ENCODE measurements at places on chromosomes 11 and 22.

GRCh38 chr11:95925011-95925410 lies 1.1 kb upstream of the MTMR2 start:
- DNase-seq, result no peak

DNA sequence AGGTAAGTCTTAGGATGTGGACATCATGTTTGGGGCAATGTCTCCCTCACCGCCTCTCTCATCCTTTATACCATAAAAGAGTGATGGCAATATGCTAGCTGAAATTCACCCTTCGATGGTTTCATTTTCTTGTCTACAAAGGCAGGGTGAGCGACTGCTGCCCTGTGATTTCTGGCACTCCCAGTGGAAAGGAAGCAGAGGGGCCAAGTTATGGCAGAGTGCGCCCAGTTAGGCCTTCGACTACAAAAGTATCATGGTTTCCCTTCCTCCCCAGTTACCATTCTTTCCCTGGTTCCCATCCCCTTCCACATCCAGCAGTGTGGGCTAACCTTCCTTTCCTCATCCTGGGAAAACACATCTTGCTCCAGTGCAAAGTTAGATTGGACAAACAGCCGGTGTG lies 43.8 kb downstream of the SNX19 start:
- no peak for DNase-seq

- DNase-seq, result no peak
Observed at GRCh38 chr11:2892967-2893528, 7.5 kb upstream of the CDKN1C start.

DNA sequence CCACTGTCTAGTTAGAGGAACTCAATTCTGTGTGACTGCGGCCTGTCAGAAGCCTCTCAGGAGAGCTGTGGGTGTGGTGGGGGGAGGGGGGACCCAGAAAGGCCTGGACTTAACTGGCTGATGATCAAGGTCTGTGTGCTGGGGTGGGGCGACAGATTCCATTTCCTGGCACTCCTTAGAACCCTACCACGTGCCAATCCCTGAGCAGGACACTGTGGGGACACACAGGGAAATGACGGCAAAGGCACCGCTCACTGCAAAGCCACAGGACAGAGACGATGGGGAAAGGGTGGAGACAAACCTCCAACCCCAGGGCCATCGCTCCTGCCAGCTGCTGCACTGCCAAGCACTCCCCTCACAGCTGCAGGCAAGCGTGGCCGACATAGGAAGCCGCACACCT lies 58.4 kb upstream of the BID start:
- DNase-seq, result no peak

DNA sequence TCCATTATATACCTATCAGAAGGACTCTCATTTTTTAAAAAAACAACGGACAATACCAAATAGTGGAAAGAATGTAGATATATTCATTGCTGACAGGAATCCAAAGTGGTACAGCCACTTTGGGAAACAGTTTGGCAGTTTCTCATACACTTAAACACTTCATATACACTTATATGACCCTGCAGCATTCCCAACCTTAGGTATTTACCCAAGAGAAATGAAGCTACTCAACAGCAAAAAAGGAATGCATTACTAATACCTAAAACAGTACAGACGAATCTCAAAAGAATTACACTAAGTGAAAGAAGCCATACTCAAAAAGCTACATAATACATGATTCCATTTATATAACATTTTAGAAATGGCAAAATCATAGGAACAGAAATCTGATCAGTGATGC lies 51.5 kb downstream of the RBFOX2 start:
- no peak for DNase-seq

Measured in progenitor cell of endocrine pancreas (in vitro differentiated cells).